ENCODE measurements at places on chromosomes 11 and 22.

DNA sequence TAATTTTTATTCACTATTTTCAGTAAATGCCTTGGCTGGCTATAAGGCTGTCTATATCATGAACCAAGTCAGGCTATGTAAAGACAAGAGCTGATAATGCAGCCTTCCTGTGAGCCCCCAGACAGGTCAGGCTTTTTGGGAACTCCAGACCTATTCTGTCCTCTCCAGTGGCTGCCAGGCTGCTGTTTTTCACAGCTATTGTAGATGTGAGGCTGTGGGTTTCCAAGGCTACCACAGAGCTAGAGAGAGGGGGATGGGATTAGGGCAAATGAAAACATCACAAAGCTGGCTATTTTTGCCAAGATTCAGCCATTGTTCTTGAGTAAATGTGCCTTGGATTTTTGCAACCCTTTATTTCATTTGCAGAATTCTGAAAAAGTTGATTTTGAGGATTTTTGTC is 55.7 kb upstream of the SORL1-AS1 start:
- no peak for DNase-seq

GRCh38 chr11:70460964-70461363 is 62.6 kb downstream of the CTTN start:
- DNase-seq, result no peak

- no peak for DNase-seq
These were observed 335 bp downstream of the ZNF408 start for GRCh38 chr11:46701078-46701654.

DNA sequence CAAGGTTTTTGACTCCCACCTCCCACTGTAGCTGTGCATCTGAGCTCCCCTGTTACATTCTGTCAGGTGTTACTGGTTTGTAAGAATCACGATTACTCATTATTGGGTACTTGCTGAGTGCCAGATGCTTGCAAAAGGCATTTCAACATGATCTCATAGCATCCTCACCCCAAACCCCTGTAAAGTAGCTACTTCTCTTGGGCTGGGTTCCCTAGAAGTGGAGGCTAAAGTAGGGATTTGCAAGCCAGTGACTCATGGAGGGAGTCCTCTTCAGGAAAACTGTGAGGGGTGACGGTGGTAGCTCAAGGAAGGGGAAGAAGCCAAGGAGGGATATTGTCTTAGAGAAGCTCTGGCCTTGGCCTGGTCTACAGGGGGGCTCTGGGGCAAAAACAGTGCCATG is 78.6 kb downstream of the TIMP3 start:
- no peak for DNase-seq

- DNase-seq, result no peak
These were observed 11.6 kb downstream of the PHLDB1 start for GRCh38 chr11:118618991-118619375.

- peak; percentile 72 for DNase-seq
These were observed at the start of gene DGCR8 for GRCh38 chr22:20079745-20080444. Gene DGCR8 (plus strand): TSS chr22:20080241. CDS start chr22:20085964, 5,723 bp downstream.

GRCh38 chr11:17568944-17569343 is 21.9 kb downstream of the OTOG start:
- DNase-seq, result no peak

- DNase-seq, result no peak
These were observed 8.7 kb upstream of the ACCS start for GRCh38 chr11:44057340-44057739.

DNA sequence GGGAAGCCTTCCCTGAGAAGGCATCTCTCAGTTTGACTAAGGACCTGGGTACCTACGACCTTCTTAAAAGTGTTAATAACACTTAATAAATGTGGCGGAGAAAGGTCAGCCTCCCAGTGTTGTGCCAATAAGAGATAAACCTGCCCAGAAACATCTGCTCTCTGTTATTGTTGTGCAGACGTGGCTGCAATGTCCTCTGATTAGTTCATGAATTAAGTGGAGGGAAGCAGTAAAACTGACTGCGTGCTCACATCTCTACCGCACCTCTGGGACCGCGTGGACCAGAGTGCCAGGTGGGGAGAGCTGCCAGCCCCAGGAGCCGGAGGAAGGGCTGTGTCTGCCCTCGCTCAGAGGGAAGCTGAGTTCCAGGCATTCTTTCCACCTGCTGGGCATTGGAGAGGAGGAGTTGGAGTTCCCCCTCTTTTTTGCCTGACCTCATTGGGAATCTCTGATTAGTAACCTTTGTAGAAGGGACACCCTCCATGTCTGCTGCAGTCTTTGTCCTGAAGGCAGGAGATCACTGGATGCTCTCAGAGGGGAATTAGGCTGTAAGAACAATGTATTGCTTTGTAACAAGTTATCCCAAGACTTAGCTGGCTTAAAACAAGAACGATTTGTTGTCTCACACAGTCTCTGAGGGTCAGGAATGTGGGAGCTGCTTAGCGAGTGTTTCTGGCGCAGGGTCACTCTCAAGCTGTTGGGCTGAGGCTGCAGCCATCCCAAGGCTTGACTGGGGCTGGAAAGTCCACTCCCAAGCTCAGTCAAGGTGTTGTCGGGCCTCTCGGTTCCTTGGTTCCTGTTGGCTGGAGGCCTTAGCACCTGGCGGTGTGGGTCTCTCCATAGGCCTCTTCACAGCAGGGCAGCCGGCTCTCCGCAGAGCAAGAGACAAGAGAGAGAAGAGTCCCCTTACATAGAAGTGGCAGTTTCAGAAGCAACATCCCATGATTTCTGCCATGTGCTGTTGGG is 247.6 kb upstream of the TBCEL start:
- no peak for DNase-seq

- DNase-seq, result no peak
These were observed 25.0 kb downstream of the FADS3 start for GRCh38 chr11:61866231-61866957.

GRCh38 chr11:62464655-62465054 is 45.8 kb downstream of the SCGB1A1 start:
- DNase-seq, result no peak

DNA sequence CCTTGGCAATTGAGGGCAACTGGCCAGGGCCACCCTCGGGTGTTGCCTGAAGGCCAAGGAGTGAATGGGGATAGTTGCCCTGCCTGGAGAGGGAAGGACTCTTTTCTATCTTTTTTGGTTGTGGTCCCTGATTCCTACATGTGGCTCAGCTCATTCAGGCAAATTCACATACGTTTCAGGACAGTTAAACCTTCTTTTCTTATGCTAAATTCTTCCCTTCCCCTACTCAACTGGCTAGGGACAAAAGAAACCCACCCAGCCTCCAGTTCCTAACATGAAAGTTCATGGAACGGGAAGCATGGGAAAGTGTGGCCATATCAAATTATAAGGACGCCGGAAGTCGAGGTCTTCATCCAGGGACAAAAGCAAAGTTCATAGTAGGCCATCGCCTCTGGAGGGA is 26.3 kb upstream of the APLNR start:
- no peak for DNase-seq

GRCh38 chr11:27248576-27249509 is 114.2 kb downstream of the CCDC34 start:
- no peak for DNase-seq

GRCh38 chr11:2142300-2142759 is 3.1 kb upstream of the IGF2 start:
- DNase-seq, result no peak

DNA sequence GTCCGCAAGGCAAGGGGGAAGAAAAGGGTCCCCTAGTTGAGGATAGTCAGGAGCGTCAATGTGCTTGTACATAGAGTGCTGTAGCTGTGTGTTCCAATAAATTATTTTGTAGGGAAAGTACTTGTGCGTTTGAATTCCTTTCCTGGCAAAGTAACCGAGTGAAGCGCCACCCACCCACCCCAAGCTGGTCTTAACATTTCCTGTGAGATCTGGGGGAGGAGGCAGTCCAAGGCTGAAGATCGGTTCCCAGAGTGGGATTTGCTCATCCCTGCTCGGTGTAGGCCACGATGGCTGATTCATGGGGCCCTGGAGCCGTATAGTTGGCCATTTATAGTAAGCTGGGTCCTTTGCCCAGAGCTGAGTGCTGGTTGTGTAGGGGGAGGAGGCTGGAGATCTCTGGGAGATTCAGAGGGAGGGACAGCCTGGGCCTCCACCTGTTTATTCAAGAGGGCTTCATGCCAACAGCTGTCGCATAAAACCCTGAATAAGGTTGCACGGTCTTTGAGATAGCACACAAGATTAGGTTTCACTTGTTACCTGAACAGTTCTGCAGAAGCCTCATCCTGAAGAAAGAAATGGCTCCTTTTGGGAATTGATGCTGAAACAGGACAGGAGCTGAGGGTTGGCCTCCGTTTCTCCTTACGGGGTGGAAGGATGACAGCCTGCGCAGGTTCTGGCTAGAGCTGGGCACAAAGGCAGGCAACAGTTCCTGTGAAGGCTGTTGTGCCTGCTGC is 2.4 kb downstream of the ATF4 start:
- DNase-seq, result no peak

- no peak for DNase-seq
These were observed 860.8 kb downstream of the TBC1D22A start for GRCh38 chr22:47623066-47623762.

DNA sequence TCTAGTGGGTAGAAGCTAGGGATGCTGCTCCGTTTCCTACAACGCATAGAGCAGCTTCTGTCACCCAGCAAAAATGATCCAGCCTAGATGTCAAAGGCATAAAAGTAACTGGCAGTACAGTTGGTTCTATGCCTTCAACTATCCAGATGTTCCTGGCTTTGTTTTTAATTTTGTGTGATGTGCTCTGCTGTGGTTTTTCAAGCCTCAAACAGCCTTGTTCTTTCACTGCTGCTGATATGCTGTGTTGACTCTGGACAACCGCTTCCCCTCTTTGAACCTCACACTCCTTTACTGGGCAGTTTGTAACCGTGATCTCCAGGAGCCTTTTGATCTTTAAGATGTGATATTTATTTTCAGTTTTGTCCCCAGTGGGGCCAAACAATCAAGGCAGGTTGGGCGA is 116.4 kb downstream of the SEZ6L start:
- no peak for DNase-seq

- no peak for DNase-seq
These were observed 102.1 kb downstream of the GRAMD1B start for GRCh38 chr11:123532131-123532530.

GRCh38 chr11:11229647-11230046 is 123.4 kb downstream of the CSNK2A3 start:
- DNase-seq, result no peak

DNA sequence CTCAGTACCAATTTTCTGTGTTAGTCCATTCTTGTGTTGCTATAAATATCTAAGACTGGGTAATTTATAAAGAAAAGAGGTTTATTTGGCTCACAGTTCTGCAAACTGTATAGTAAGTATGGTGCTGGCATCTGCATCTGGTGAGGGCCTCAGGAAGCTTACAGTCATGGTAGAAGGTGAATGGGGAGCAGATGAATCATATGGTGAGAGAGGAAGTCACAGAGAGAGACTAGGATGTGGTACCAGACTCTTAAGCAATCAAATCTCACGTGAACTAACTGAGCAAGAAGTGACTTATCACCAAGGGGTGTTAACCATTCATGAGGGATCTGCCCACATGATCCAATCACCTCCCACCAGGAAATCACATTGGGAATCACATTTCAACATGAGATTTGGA is 60.8 kb upstream of the ZBED5 start:
- peak; percentile 11 for DNase-seq

DNA sequence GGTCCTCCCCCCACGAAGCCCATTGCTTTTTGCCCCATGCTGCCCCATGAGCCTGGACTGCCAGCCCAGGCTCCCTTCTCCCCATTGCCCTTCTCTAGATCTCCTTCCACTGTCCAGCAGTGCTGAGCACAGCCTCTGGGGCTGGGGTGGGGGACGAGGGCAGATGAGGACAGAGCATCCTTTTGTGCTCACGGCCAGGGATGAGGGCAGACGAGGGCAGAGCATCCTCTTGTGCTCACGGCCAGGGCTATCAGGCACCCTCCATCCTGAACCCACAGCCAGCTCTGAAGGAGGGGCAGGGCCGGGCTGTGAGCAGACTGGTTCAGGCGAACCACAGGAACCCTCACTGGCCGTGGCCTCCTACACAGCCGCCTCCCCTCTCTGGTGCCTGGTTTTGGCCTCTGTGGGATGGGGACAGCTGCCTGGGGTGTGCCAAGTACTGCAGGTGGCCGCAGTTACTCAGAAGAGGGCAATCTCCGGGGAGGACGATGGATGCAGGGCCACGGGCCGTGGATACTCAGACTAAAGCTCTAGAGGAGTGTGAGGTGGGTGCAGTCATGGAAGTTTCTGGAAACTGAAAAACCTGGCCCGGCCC is 1258.8 kb downstream of the BRD1 start:
- DNase-seq, result no peak

GRCh38 chr22:49420651-49421050 is 407.0 kb downstream of the BRD1 start:
- no peak for DNase-seq

- DNase-seq, result no peak
These were observed 15.7 kb upstream of the KCNJ11 start for GRCh38 chr11:17403980-17404759.

- DNase-seq, result no peak
These were observed 11.1 kb downstream of the CERK start for GRCh38 chr22:46726986-46727317.

- DNase-seq, result no peak
These were observed 48.5 kb upstream of the PRDM11 start for GRCh38 chr11:45097721-45098493.

DNA sequence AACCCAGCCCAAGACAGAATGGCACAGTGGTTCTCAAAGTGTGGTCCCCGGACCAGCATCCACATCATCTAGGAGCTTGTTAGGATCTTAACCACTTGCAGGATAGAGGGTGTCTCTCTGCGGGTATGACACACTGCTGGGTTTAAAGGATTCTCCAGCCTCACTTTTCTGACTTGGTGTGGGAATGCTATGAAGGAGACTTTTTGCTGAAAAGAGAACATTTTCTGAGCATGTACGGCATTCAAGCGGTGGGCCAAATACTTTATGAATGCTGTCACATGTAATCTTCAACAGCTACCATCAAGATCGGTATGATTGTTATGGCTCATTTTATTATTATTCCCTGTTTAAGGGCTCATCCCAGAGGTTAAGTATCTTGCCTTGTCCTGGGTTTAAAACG is 1.8 kb upstream of the CD82 start:
- DNase-seq, result no peak

Measured in CD4-positive, alpha-beta T cell treated with Interleukin-1 beta for 1 hour (primary cell).